ENCODE measurements at places on chromosomes 11 and 22.
A peak's percentile ranks its signal among the peaks of the same experiment; 100 is the strongest.

DNA sequence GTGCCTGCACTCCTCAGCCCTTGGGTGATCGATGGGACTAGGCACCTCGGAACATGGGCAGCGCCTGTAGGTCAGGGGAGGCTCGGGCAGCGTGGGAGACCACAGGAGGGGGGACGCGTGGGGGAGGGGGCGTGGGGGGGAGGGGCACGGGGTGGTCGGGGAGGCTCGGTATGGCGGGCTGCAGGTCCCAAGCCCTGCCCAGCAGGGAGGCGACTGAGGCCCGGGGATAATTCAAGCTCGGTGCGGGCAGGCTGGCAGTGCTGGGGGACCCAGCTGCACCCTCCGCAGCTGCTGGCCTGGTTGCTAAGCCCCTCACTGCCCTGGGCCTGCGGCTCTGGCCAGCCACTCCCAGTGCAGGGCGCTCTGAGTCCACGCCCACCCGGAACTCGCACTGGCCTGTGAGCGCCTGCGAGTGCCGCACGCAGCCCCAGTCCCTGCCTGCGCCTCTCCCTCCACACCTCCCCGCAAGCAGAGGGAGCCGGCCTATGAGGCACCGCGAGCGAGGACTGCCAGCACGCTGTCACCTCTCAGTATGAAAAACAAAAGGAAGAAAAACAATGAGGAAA, 1698.3 kb upstream of the RAG2 start:
- H3K4me3 ChIP-seq: no peak overlapping the region
- no peaks in the 10 kb centered on the region for H3K27me3 ChIP-seq
- DNase-seq: no peak
- H3K4me1 ChIP-seq: no peaks in the 10 kb centered on the region

DNA sequence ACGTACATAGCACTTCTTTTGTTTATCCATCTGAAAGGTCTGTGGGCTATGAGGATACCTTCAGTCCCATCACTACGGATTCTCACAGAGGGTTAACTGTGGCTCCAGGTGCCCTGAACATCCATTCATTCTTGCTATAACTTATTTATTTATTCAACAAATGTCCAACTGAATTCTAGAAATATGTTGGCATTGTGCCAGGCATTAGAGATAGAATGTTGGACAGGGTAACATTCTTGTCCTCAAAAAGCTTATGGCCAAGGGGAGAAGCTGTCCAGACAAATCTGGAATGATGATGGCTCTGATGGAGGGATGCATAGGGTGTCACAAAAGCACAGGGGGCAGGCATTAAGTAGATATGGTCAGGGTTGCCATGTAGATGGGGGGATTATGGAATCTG, 8.4 kb downstream of the OLFML1 start:
- no peak for DNase-seq
- H3K36me3 ChIP-seq: no peaks in the 10 kb centered on the region
- no peak overlapping the region for H3K27ac ChIP-seq

DNA sequence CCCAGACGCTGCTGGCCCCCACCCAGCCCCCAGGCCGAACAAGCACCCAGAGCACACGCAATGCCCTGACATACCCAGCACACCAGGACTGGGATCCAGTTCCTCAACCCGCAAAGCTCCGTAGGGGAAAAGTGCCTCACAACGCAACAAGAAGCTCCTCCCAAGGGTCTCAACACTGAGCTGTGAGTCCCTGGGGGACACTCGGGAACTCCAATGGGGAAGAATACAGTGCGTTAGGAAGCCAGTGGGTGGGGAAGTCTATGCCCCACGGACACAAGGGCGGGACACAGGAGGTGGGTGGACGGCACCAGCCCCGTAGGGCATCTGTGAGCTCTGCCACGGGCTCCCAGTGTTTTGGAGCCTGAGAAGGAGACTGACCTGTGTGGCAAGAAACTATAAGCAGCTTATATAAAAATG, 1.6 kb downstream of the DEAF1 start:
- no peak overlapping the region for H3K4me3 ChIP-seq
- no peak overlapping the region for H3K27ac ChIP-seq
- no peak for DNase-seq
- no peaks in the 10 kb centered on the region for H3K27me3 ChIP-seq
- H3K4me1 ChIP-seq: peaks cover 13% of the 10 kb centered on the region
- H3K36me3 ChIP-seq: no peaks in the 10 kb centered on the region

GRCh38 chr11:116605543-116606459, 167.0 kb downstream of the BUD13 start:
- no peaks in the 10 kb centered on the region for H3K36me3 ChIP-seq
- no peak overlapping the region for H3K27ac ChIP-seq
- H3K27me3 ChIP-seq: no peaks in the 10 kb centered on the region
- peak; percentile 62 for DNase-seq

DNA sequence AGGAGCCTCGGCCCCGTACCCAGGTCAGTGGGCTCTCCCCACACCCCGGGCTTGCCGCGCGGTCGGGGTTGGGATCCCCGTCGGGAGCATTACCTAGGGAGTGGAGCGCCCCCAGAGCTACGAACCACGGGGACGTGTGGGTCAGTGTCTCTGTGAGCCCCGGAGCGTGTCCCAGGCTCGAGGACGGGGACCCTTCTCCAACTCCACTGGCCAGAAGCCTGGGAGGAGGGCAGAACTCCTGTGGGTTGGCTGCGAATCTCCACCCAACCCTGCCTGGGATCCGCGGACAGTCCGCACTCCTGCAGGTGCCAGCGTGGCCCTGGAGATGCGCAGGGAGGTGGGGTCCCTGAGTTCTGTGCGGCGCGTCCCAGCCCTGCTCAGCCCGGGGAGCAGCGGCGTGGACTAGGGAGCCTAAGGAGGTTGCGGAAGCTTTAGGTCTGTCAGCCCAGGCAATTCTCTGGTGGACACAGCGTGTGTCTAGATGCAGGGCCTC, 346 bp downstream of the PPFIBP2 start:
- H3K27ac ChIP-seq: peak overlapping the region; percentile 80
- no peaks in the 10 kb centered on the region for H3K36me3 ChIP-seq

DNA sequence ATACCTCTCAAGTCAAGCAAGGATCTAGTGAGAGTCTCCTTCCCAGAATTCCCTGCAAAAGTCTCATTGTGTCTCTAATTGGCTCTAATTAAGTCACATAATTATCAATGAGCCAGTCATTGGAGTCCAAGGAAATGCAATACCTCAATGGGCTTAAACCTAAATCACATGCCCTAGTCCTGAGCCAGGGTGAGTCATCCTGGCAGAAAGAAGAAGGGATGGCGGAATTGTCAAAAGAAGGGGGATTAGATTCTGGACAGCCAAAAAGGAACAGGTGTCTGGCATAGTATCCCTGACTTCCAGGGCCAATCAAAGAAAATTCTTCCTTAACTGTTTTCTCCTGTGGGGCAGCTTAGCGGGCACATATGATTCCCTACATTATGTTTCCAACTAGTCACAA, 25.1 kb upstream of the LDLRAD3 start:
- H3K27me3 ChIP-seq: no peaks in the 10 kb centered on the region
- no peak overlapping the region for H3K27ac ChIP-seq
- H3K4me1 ChIP-seq: no peaks in the 10 kb centered on the region

- no peak overlapping the region for H3K4me3 ChIP-seq
- no peaks in the 10 kb centered on the region for H3K27me3 ChIP-seq
- no peak for DNase-seq
- no peaks in the 10 kb centered on the region for H3K4me1 ChIP-seq
Measured at GRCh38 chr11:15783619-15784018, 572.7 kb downstream of the SOX6 start.

GRCh38 chr11:78202733-78203167, 14.0 kb downstream of the USP35 start:
- H3K27me3 ChIP-seq: no peaks in the 10 kb centered on the region
- DNase-seq: no peak
- H3K4me3 ChIP-seq: no peak overlapping the region
- H3K4me1 ChIP-seq: peaks cover 2% of the 10 kb centered on the region
- H3K27ac ChIP-seq: no peak overlapping the region
- no peaks in the 10 kb centered on the region for H3K36me3 ChIP-seq

GRCh38 chr11:27373392-27373791, 10.4 kb upstream of the CCDC34 start:
- H3K27ac ChIP-seq: peak overlapping the region; percentile 77
- H3K36me3 ChIP-seq: peaks cover 4% of the 10 kb centered on the region
- DNase-seq: no peak
- H3K4me3 ChIP-seq: no peak overlapping the region

DNA sequence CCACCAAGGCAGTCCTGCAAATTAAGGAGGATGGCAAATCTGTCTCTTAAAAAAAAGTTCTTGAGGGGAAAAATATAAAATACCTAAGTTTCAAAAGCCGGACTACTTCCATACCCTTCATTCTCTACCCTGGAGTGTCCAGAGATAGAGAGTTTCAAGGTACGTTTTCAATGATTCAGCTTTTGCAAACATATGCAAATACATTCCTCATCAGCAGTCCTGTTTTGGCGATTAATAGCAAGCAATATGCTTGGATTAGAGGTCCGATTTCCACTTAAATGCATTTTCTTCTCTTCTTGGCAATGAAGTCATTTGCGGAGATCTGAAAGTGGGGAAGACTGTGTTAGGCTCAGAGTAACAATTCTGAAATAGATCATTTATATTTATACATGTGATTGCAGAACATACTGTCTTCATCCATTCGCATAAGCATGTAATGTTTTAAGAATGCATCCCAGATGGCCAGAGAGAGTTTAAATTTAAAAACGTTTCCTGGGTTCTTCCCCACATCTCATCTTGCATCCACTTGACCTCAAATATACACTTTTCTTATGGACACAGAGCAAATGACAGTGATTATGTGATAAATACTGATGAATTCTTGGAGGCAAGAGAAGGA, 13.8 kb upstream of the TFIP11 start:
- peak overlapping the region; percentile 84 for H3K27ac ChIP-seq
- H3K27me3 ChIP-seq: no peaks in the 10 kb centered on the region
- no peaks in the 10 kb centered on the region for H3K4me1 ChIP-seq
- H3K36me3 ChIP-seq: peaks cover 5% of the 10 kb centered on the region

- no peak overlapping the region for H3K4me3 ChIP-seq
- H3K27me3 ChIP-seq: no peaks in the 10 kb centered on the region
- no peak overlapping the region for H3K27ac ChIP-seq
- DNase-seq: no peak
- H3K4me1 ChIP-seq: no peaks in the 10 kb centered on the region
Measured at GRCh38 chr11:134118006-134118405, 49.1 kb downstream of the JAM3 start.

- H3K36me3 ChIP-seq: no peaks in the 10 kb centered on the region
- H3K4me1 ChIP-seq: no peaks in the 10 kb centered on the region
- H3K27ac ChIP-seq: no peak overlapping the region
- H3K4me3 ChIP-seq: no peak overlapping the region
Measured at GRCh38 chr11:106304274-106304673, 226.8 kb downstream of the AASDHPPT start.

DNA sequence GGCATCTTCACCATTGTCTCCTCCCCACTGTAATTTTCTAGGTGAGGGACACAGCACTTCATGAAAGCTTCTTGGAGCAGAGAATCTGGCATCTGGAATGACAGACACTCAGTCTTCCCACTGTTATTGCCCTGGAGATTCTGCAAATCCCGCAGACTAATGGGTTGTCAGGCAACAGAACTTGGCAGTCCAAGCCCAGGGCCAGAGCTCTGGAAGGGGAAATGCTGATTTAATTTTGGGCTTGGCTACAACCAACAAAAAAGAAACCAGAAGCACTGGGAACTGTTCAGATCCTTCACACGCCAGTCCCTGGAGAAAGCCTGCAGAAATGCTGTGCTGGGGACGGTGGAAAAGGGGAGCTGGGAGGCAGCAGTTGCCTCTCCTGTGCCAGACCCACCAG, 71.5 kb upstream of the BID start:
- DNase-seq: no peak
- no peaks in the 10 kb centered on the region for H3K27me3 ChIP-seq
- no peaks in the 10 kb centered on the region for H3K36me3 ChIP-seq
- H3K27ac ChIP-seq: no peak overlapping the region

DNA sequence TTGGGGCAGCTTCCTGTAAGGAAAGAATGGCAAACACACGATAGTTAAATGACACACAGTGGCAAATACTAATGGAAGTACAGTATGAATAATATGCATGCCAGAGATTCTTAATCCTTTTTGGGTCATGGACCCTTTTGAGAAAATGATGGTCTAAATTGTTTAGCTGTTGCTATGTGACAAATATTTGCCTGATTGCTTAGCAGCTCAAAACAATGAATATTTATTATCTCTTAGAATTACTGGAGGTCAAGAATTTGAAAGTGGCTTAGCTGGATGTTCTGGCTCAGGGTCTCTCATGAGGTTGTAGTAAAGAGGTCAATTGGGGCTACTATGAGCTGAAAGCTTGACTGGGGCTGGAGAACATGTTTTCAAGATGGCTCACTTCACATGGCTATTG, 69.7 kb downstream of the FANCF start:
- no peak overlapping the region for H3K4me3 ChIP-seq
- no peak for DNase-seq
- H3K27ac ChIP-seq: no peak overlapping the region
- no peaks in the 10 kb centered on the region for H3K36me3 ChIP-seq

GRCh38 chr11:15536438-15536837, 421.7 kb downstream of the INSC start:
- H3K27ac ChIP-seq: no peak overlapping the region
- no peaks in the 10 kb centered on the region for H3K36me3 ChIP-seq
- H3K27me3 ChIP-seq: no peaks in the 10 kb centered on the region

DNA sequence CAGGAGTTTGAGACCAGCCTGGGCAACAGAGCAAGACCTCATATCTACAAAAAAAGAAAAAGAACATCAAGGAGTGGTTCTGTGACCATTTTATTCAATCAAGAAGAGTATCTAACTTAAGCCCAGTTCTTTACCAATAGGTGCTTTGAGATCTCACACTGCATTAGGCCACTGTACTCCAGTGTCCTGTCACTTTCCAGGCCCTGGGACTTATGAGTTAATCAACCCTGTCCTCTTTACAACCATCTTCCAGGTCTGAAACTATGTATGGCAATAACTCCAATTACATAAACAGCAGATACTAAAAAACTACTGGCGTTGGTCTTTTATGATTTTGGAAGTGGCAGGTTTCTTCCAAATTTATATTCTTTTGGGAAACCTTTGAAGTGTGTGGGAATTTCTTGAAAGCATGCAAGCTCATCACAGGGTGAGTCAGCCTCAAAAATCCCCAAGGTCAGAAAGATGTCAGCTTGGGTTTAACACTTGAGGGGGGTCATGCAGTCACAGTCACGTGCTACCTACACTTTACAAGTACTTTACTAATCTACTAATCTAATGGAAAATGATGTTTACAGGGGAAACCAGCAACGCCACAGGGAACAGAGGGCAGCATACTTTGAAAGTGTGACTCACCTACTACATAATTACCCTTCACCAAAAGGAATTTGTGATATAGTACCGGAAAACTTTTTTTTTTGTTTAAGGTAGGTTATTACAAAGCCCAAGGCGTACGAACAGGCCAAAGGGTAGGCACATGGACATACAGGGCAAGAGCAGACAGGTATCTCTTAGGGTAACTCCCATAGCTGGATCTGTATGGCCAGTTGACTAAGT, 15.6 kb downstream of the PISD start:
- H3K36me3 ChIP-seq: peaks cover 25% of the 10 kb centered on the region
- no peaks in the 10 kb centered on the region for H3K4me1 ChIP-seq
- H3K27me3 ChIP-seq: no peaks in the 10 kb centered on the region
- no peak for DNase-seq
- no peak overlapping the region for H3K4me3 ChIP-seq

GRCh38 chr22:32951807-32952153, 106.4 kb downstream of the SYN3 start:
- H3K4me1 ChIP-seq: no peaks in the 10 kb centered on the region
- no peak overlapping the region for H3K4me3 ChIP-seq
- no peak overlapping the region for H3K27ac ChIP-seq
- no peaks in the 10 kb centered on the region for H3K36me3 ChIP-seq

All from right lobe of liver (tissue), 6 donors.